ENCODE measurements at places on chromosomes 1 and 21.

DNA sequence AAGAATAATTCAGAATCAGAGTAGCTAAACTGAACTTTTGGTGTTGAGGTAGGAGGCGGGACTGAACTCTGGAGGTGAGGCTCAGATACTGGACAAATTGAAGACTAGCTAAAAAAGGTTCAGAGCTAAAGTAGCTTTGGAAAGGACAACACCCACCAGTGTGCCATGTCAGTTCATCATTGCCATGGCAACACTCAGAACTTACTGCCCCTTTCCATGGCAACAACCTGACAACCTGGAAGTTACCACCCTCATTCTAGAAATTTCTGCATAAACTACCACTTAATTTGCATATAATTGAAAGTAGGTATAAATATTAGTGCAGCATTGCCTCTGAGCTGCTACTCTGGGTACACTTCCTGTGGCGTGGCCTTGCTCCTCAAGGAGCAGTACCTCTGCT lies 30.3 kb upstream of the POGK start:
- DNase-seq = no peak

DNA sequence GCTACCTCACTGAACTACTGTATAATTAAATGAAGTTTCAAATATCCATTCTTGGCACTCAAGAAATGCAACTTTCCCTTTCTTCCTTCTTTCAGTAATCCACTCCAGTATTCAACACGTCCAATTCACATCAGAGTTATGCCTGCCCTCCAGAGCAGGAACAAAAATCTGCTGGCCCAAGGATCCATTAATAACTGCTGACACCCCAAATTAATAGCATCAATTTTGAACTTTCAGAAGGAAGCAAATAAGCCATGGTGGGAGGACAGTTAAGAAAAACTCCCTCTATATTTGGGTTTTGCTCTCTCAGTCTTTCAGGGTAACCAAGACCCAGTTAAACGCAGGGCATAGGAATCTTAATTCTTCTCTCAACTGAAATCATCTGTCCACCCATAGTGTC lies 31.9 kb upstream of the TNFSF4 start:
- DNase-seq = no peak

GRCh38 chr1:203655671-203656070 lies 29.0 kb downstream of the ATP2B4 start:
- DNase-seq = no peak

DNA sequence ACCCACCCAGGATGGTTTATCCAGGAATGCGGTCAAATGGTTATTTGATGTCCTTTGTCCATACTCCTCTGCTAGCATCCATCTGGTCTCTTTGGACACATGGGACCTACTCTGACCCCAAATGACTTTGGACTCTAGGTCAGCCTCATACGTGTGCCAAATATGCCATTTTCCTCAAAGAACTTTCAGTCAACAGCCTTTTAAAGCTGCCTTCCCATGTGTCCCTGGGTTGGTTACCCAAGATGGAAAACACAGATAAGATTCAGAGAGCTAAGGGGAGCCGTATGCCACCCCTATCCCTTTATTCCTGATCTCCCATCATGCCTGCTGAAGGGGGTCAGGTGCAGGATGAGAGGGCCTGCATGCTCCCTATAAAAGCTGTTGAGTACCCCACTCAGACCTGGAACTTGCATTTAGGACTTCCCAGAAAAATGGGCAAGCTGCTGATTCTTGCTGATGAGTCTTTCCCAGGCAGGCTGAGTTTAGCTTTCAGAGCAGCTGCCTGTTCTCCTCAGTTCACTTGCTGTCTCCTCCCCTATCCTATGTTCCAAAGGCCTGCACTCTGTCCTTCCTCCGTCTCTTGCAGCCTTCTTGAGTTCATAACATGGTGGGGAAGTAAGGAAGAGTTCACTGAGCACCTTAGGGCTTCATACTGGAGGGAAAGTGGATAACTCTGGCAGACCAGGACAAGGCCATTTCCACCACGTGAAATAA lies 19.8 kb downstream of the CHI3L2 start:
- DNase-seq = no peak

DNA sequence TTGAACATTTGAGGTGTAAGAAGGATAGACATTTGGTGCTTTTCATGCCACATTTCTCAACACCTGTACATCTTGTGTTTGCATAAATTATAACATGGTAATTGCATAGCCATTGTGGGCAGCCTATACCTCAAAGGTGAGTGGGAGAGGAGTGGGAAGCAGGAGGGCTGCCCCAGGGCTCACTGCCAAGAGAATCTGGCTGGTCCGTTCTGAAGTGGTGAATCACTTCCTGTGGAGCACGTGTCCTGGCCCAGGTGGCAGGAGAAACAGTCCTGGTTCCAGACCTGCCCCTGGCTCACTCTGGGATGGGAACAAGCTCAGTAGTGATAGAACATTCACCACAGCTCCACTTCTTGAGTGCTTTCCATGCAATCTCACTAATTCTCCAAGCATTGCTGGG lies 11.6 kb upstream of the OLFML2B start:
- no peak for DNase-seq

DNA sequence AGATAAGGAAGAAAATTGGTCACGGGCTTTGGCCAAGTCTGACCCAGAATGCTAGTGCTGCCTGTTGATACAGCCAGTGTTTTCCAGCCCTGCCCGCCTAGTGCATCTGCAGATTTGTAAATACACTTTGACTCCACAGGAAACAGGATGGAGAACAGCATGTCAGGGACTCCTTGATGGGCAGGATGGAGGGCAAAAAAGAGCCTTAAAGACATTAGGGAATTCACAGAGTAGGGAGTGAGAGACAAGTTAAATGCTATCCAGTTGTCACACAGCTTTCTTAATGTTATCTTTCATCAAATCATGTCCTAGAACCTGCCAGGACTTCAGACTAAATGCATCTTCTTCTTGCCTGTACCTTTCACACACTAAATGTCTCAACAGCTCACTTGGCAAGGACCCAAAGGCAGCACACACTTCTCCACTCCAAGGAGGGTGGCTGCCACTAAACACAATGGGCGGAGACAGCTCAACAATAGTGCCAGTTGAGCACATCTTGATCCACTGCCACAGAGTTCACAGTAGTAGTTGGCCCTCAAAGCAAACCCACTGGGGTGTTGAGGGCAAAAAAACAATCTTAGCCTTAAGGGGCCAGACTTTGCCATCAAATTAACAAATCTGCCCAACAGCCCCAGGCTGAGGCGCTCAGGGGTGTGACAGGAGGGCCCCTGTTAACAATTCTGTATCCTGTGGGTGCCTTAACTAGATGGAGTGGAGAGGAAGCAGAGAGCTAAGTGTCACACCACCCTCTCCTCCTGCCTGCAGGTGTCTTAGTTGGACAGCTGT lies 2.7 kb downstream of the HIVEP3 start:
- no peak for DNase-seq

DNA sequence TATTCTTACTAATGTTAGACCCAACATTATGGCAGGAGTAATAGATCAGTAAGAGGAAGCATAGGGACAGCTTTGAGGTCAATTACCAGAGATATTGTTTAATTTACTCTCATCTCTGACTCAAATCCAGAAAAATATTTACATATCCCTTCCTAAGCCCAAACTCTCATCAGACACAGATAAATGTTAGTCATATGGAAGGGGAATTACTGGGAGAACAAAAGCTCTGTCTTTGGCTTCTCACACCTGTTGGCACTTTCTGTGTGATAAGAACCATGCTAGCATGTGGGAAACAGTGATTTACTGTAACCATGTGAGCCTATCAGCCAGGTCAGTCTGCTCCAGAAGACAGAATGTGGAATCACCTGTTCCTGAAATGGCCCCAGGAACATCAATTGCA lies 72.4 kb downstream of the DUSP10 start:
- no peak for DNase-seq

DNA sequence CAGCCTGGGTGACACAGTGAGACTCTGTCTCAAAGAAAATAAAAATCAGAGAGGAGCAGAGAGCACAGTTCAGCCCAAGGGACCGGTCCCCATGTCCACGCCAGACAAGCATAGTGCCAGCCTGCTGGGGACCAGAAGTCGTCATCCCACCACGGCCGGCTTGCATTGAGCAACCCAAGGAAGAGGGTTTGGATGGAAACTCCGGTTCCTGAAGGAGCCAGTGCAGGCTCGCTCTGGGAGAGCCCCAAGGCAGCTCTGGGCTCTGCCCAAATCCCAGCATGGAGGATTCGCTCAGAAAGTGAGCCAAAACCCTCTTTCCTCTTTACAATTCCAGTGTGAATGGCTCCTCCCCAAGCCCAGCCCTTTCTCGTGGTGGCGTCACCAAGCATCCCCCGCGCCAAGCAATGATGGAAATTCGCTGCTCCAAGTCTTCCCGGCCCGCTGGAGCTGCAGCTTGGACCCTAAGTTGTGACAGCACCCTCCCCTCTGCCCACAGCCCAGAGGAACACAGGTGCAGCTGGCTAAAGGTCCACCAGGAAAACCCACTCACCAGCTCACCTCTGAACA lies 64.1 kb upstream of the SLC25A33 start:
- DNase-seq = no peak

GRCh38 chr1:9126511-9126910 lies 2.4 kb downstream of the GPR157 start:
- no peak for DNase-seq

DNA sequence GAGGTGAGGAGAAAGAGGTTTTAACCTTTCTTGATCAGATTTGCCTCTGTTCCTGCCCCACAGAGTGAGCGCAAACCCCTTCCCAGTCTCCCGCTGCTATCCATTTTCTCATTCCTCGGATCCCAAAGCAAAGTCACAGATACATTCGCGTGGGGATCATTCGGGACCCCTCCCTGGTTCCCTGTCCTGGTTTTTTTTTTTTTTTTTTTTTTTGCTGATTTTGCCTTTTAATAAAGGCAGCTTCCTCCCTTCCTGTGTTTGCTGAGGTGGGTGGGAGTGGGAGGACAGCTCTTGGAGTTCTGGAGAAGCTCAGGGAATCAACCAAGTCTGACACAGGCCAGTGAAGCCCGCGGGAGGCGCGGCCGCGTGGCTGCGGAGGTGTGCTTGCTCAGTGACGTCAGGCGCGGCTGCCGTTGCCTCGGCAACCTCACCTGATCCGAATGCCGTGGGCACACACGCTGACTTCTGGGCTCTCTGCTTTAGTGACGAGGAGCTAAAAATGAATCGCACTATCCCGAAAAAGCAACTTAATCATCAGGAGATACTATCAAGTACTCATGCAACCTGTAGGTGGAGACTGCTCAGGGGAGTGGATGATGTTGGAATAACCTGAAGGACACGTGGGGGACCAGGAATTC lies 106.4 kb downstream of the TBX19 start:
- DNase-seq = peak; percentile 53

DNA sequence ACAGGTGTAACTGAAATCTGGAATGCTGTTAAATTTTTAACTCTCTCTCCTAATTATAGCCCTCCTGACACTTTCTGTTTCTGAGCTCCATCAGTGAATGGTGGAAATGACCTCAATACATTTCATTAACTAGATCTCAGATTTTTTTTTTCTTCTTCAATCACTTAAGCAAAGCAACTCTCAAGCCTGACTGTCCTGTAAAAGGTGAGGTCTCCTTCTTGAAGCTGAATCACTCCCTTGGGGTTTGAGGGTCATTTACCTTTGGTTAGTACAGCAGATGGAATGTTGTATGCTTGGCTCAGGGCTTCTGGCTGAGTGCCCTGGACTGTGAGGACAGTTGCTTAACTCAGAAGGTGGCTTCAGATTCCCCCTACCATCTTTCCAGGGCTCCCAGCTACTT lies 518.7 kb downstream of the PTPRC start:
- DNase-seq = no peak

GRCh38 chr1:94309216-94309615 lies 71.8 kb upstream of the ARHGAP29 start:
- DNase-seq = no peak

DNA sequence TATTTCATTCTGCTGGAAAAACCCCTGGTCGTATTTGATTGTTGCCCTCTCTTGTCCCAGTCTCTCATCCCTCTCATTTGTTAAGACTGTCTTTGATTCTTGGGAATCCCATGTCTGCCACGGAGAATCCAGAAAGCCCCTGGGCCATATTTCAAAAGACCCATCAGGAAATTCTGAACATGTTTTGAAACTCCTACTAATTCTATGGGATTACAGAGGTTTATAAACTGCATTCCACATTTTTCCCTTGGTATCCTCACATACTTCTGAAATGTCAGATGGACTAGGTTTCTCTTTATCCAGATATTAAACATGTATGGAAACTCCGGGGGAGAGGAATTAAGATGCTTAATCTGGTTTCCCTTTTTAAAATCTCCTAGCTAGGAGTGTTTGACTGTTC lies 80.0 kb downstream of the HUNK start:
- no peak for DNase-seq

DNA sequence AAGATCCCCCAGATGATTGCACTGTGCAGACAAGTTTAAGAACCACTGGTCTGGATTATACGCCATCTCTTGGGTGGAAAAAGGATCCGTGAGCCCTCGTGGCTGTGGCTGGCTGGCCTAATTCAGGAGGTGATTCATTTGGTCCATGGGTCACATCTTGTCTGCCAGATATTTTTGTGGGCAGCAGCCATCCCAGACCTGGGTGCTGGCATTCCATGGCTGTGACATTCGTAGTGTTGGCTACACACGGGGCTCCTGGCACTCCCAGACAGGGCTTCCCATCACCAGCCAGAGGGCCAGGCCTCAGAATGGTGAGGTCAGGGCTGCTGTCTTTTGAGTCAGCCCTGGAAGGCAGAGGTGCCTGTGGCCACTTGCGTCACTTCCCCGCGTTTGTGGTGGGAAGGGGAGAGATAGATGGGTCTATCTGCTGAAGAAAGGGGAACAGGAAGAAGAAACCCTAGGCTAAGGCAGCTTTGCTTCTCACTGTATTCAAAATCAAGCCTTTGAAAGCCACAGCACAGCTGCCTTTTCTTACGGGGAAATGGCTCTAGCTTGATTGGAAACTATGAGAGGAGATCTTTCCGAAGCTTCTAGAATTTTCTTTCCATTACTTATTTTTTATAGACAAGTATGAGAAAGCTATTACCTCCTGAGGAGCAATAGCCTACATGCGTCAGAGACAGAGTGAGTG lies 32.4 kb downstream of the EIF2D start:
- no peak for DNase-seq

DNA sequence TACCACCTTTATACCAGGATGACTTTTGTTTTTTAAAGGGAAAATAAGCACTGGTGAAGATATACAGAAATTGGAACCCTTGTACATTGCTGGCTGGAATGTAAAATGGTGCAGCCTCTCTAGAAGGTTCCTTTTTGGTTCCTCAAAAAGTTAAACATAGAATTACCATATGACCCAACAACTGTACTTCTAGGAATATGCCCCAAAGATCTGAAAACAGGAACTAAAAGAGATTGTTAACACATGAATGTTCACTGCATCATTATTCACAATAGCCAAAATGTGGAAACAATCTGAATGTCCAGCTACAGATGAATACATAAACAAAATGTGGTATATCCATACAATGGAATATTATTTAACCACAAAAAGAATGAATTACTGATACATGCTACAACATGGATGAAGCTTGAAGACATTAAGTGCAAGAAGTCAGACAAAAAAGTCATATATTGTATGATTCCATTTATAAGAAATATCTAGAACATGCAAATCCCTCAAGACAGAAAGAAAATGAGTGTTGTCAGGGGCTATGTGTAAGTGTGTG lies 84.9 kb upstream of the DMRTA2 start:
- DNase-seq = no peak
